SK-N-MC (cell line): ENCODE measurements at places on chromosomes 5 and 9.

GRCh38 chr9:92377876-92378275 lies 26.5 kb downstream of the OGN start:
- DNase-seq = no peak

- DNase-seq = no peak
Observed at GRCh38 chr5:172044631-172045314, 38.3 kb upstream of the FBXW11 start.

- DNase-seq = no peak
Observed at GRCh38 chr5:80406980-80407734, 707 bp upstream of the ZFYVE16 start.

- DNase-seq = no peak
Observed at GRCh38 chr9:125586172-125586511, 120.9 kb downstream of the MAPKAP1 start.

- no peak for DNase-seq
Observed at GRCh38 chr5:149766460-149767280, 36.6 kb downstream of the PPARGC1B start.

GRCh38 chr5:73606206-73606753 lies 19.7 kb upstream of the ARHGEF28 start:
- DNase-seq = no peak

DNA sequence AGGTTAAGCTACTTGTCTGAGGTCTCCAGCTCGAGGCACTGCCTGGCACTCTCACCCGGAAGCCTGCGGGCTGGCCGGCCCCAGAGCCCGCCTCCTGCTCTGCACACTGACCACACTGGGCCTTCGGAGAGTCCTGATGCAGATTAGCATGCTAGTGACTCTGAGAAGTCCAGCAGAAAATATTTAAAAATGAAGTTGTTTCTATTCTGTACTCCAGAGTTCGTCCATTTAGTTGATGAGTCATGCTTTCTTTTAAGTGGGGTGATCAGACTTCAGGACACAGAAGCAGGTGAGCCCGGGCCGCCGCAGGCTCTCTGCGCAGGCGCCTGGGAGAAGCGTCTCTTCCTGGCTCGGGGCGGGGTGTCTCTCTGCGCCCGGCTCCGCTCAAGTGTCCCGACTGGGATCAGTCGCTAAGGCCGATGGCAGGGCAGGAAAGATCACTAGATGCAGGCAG lies 32.5 kb downstream of the FAM240B start:
- no peak for DNase-seq

GRCh38 chr5:56402266-56403220 lies 169.4 kb upstream of the ANKRD55 start:
- no peak for DNase-seq

DNA sequence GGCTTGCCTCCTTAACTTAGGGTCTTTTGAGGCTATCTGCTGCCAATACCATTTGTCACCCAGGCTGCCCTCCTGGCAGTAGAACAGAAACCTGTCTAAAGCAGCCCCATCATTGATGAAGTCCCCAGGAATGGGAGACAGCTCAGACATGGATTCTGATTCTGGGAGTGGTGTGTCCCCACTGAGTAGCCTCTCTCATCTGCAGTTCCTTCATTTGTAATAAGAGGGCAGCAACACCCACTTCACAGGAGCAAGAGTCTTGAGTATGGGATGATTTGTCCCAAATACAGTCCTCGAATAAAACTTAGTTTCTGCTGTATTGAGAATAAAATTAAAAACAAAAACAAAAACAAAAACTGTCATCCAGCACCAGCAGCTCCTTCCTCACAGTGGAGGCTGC lies 167.6 kb downstream of the ASTN2 start:
- no peak for DNase-seq

DNA sequence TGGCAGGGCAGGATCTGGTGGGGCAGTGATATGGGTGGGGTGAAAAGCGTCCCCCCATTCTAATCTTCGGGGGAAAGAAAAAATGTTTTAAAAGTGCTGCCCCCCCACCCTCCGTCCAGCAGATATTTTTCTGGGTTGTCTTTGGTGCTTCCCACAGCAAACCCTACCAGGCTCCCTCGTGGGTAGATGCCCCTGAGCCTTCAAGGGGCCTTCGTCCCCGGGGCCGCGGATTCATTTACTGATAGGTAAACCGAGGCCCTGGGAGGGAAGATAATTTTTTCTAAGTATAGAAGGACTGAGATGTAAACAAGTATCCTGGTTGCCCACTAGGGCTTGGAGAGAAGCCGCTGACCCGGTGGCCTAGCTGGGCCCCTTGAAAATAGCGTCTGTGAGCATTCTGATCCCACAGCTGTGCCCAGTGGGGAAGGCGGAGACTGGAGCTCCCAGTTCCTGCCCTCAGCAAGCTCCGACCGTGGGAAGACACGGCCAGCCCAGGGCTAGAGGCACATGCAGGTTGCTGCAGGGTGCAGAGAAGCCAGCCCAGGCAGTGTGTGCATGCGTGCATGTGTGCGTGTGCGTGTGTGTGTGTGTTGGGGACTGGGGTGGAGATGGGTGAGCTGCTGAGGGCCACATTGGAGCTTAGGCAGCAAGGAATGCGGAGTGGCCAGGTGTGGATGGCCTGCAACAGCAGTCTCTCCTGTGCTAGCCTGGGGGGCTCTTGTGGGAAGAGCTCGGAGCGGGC lies 6.0 kb upstream of the RXRA start:
- no peak for DNase-seq

DNA sequence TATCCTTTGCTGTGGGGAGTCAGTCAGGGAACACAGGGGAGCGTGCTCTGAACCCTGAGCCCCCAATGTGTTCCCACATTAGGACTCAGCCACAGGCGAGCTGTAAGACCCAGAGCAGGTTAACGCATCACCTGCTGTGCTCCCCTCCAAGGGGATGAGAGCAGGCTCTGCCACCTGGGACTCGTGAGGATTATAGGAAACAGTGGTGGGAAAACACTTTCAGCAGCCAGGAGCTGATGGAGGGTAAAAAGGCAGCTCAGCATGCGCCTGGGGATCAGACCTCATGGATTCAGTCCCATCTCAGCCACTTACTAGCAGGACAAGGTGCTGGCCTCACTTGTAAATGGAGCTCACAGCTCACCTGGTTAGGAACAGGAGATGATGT lies 9.2 kb downstream of the JADE2 start:
- DNase-seq = no peak

GRCh38 chr5:55749387-55749786 lies 11.5 kb downstream of the DDX4 start:
- DNase-seq = no peak

GRCh38 chr5:7518947-7519560 lies 123.1 kb downstream of the ADCY2 start:
- DNase-seq = no peak

DNA sequence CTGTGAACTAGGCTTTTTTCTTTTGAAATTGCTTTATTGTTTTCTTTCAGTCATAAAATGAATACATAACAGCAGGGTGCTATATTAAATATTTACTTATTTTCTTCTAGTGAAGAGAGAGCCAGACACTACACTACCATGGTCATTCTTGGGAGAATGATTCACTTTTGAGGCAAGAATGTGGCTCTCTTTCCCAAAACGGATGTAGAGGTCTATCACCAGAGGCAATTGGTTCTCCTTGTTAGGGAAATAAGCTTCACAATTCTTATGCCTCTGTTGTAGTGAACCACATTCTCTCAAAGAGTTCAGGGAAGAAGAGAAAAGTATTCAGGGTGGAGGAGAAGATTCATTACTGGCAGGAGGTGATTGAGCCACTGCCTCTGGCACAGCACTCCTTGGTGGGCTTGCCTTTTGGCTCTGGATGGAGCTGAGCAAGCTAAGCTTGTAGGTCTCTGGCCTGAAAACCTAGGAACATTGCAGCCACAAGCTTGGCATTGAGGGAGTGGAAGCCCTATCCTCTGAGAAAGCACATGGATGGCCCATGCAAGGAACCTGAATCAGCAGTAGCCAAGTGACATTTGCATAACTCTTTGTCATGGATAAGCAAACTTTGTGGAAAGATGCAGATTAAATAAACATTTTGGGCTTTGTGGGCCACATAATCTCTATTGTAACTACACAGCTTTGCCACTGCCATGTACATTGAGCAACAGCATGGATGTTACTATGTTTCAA lies 179.0 kb upstream of the TNC start:
- no peak for DNase-seq

- DNase-seq = no peak
Observed at GRCh38 chr5:111755345-111755941, 1.6 kb downstream of the NREP start.

DNA sequence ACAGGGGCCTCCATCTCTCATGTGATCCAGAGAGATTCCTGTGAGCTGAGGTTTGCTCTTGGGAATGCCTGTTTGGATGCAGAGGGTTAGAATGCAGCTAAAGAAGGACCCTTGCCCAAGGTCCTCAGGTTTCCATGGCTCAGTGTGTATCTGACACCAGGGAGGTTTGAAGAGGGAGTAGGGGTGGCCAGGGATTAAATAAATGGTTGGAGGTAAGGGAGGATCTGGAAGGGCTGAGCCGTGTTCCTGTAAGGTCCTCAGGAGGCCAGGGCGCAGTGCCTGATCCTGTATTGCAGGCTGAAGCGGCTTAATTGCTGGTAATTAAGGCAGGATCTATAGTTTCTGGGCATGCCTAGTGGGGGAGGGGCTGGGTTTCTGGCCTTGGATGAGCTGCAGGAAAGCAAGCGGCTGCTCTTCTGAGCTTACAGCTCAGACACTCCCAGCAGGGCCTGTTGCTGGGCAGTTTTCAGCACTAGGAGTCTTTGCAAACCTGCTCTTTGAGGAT lies 41.5 kb upstream of the MAP1B start:
- DNase-seq = no peak

GRCh38 chr9:27157097-27157496 lies 48.1 kb downstream of the TEK start:
- peak; percentile 5 for DNase-seq

GRCh38 chr5:30690931-30691330 lies 502.6 kb upstream of the CDH6 start:
- DNase-seq = no peak

DNA sequence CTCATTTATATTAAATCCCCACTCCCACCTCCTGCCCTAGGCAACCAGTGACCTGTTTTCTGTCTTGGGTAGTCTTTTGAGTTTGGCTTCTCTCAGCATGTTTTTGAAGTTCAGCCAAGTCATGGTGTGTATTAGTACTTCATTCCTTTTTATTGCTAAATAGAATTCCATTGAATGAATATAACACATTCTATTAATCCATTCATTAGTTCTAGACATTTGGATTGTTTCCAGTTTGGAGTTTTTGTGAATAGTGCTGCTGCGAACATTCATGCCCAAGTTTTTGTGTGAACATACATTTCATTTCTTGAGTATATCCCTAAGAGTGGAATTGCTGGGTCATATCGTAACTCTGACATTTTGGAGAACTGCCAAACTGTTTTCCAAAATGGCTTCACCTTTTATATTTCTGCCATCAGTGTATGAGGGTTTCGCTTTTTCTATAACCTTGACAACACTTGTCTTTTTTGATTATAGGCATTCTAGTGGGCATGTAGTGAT lies 2.7 kb downstream of the ZNF346 start:
- DNase-seq = no peak

DNA sequence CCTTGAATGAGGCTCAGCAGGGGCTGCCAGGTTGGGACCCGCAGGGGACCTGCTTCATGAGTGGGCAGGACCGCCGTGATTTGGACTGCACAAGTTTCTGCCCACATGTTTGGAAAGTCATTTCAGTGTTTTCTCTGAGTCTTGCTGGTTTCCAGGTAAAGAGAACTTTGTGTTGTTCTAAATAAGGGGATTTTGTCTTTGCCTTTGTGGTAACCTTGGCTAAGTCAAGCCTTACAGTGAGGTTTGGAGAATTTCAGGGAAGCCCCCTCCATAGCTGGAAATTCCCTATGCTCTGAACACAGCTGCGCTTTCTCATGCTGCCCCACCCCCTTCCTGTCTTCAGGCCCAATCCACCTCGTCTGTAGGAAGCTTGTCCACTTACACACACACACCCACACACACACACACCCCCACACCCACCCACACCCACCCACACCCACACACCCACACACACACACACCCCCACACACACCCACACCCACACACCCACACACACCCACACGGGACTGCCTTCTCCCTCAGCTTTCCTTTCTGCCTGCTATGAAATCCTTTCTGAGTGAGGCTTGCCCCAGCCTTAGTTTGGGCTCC lies 270.1 kb downstream of the HSPA4 start:
- no peak for DNase-seq

DNA sequence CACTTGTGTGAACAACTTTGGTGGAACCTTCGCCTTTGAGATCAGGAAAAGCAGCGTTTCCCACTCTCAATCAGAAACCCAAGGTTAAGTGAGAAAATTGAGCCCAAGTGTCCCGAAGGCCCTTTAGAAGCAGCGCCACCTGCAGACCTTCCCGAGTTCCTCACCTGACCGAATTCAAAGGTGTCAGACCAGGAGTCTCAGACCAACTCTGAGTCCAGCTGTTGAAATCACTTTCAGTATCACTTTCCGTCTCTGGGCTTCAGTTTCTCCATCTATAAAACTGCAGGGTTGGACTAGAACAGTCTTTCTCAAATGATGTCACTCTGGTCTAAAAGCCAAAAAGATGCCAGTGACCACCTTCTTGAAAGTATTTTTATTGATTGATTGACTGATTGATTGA lies 31.7 kb upstream of the GRHPR start:
- DNase-seq = no peak

DNA sequence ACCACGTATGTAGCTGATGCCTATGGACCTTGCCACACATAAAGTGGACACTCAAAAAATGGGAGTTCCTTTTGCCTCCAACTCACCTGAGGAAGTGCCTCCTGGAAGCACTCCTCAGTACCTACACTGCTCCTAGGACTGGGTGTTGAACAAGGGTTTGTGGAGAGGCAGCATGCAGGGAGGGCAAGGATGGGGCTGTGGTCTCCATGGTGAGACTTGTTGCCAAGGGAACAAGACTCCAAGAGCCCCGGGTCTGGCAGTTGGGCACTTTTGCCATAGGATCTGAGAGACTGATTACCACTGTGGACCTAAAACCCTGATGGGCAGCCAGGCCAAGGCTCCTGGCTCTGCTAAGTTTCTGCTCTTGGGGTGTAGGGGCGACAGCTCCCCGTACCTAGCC lies 6.9 kb upstream of the NR5A1 start:
- DNase-seq = no peak

- no peak for DNase-seq
Observed at GRCh38 chr9:129338724-129339430, 160.8 kb upstream of the IER5L start.

DNA sequence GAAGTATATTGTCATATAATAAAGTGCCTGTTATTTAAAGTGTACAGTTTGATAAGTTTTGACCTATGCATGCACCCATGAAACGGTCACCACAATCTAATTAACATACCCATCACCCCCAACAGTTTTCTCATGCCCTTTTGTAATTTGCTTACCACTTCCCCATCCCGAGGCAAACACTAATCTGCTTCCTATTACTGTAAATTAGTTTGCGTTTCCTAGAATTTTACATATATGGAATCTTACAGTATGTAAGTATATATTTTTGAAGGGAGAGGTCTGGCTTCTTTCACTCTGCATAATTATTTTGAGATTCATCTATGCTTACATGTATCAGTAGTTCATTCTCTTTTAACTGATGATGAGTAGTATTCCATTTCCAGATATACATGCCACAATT lies 56.5 kb downstream of the AMBP start:
- DNase-seq = no peak

DNA sequence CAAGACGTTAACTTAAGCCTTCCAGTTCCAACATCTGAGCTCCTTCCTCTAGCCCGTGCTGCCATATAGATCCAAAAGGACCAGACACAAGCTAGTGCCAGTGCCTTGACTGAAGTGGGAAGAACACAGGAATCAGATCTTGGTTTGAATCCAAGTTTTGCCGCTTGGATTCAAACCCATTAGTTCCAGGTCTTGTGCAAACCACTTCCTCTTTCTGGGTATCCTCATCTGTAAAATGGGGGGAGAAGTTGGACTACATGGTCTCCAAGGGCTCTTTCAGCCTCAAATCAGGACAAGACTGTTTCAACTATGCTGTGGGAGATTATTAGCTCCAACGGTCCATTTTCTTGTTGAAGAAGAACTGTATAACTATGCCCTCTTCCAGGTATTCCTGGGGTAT lies 32.6 kb downstream of the TTLL11 start:
- DNase-seq = no peak
